ENCODE measurements at places on chromosomes 4 and X. TPM values are rescaled to one million over a fixed set of nuclear protein-coding genes. Genes with fewer than 3 reads are reported as not detected.
A peak's percentile ranks its signal among the peaks of the same experiment; 100 is the strongest.

Gene RAB41
- not detected for total RNA-seq

Gene HSFX2
- total RNA-seq, result not detected

Gene CT47B1
- not detected for total RNA-seq

Gene TSPAN5
- 56.8 TPM for total RNA-seq

Gene BMX
- total RNA-seq, result not detected

Gene CCKAR
- not detected for total RNA-seq

GRCh38 chrX:42398967-42399631, 378.9 kb downstream of the PPP1R2C start:
- no peak overlapping the region for H3K4me3 ChIP-seq
- H3K27ac ChIP-seq, result no peak overlapping the region
- H3K36me3 ChIP-seq, result no peaks in the 10 kb centered on the region
- H3K27me3 ChIP-seq, result no peaks in the 10 kb centered on the region
- no peaks in the 10 kb centered on the region for H3K4me1 ChIP-seq

- no peaks in the 10 kb centered on the region for H3K27me3 ChIP-seq
- no peaks in the 10 kb centered on the region for H3K36me3 ChIP-seq
- no peak for DNase-seq
Observed at GRCh38 chr4:122639181-122639580, 18.3 kb upstream of the IL21 start.

GRCh38 chrX:87489071-87489470, 28.5 kb upstream of the KLHL4 start:
- H3K36me3 ChIP-seq, result no peaks in the 10 kb centered on the region
- H3K27ac ChIP-seq, result no peak overlapping the region
- no peaks in the 10 kb centered on the region for H3K27me3 ChIP-seq
- no peaks in the 10 kb centered on the region for H3K4me1 ChIP-seq

DNA sequence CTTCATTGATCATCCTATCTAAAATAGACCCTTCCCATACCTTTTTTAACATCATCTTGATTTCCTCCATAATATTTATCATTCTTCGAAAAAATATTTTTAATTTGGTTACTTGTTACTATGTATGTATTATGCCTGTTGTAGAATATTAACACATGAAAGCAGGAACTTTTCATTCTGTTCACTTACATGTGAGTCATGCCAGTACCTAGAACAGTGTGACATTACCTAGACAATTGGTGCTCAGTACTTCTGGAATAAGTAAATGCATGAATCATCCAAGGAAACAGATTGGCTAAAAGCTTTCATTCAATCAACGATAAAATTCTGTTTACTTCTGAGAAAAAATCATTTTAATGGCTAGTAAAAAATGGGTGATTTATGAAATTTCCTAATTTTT, 76.4 kb downstream of the CXXC4 start:
- no peak overlapping the region for H3K27ac ChIP-seq
- H3K27me3 ChIP-seq, result no peaks in the 10 kb centered on the region
- H3K36me3 ChIP-seq, result no peaks in the 10 kb centered on the region
- peak; percentile 8 for DNase-seq
- H3K4me1 ChIP-seq, result peaks cover 8% of the 10 kb centered on the region

- DNase-seq, result no peak
- H3K27me3 ChIP-seq, result no peaks in the 10 kb centered on the region
- no peak overlapping the region for H3K4me3 ChIP-seq
- H3K36me3 ChIP-seq, result no peaks in the 10 kb centered on the region
- no peaks in the 10 kb centered on the region for H3K4me1 ChIP-seq
Observed at GRCh38 chrX:45191820-45192409, 8.8 kb downstream of the DIPK2B start.

- no peak overlapping the region for H3K27ac ChIP-seq
- no peaks in the 10 kb centered on the region for H3K4me1 ChIP-seq
- no peak for DNase-seq
- no peaks in the 10 kb centered on the region for H3K36me3 ChIP-seq
- H3K27me3 ChIP-seq, result no peaks in the 10 kb centered on the region
Observed at GRCh38 chr4:188053302-188053701, 56.1 kb downstream of the TRIML2 start.

DNA sequence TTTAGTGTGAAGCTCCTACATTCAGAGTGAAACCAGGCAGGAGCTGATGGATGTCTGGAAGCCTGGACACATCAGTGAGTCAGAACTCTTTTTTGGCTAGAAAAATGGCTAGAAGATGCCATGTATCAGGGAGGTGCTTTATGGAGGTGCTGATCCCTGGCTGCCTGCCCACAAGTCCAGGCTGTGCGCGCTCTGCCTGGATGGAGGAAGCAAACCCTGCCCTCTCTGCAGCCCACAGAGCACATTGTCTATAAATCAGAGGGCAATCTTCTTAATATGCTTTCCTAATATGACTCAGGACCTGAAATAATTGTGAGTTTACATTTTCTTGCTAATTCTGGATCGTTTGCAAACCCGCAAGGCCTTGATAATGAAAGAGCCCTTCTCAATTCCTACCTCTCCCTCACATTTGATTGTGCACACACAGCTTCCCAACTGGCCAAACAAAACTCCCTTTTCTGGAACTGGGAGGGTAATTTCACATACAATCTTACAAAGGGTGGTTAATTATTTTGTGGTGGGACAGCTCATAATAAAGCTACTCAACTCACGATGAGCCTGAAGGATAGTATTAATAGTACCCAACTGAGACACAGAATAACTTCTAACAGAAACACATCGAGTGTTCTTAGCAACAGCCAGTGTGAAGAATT, 11.7 kb downstream of the MFAP3L start:
- no peaks in the 10 kb centered on the region for H3K4me1 ChIP-seq
- H3K27me3 ChIP-seq, result no peaks in the 10 kb centered on the region
- no peak overlapping the region for H3K4me3 ChIP-seq
- no peaks in the 10 kb centered on the region for H3K36me3 ChIP-seq

GRCh38 chrX:7083468-7084396, 63.8 kb upstream of the STS start:
- H3K4me3 ChIP-seq, result no peak overlapping the region
- no peaks in the 10 kb centered on the region for H3K4me1 ChIP-seq
- H3K27ac ChIP-seq, result no peak overlapping the region
- peak; percentile 23 for DNase-seq
- H3K27me3 ChIP-seq, result no peaks in the 10 kb centered on the region

DNA sequence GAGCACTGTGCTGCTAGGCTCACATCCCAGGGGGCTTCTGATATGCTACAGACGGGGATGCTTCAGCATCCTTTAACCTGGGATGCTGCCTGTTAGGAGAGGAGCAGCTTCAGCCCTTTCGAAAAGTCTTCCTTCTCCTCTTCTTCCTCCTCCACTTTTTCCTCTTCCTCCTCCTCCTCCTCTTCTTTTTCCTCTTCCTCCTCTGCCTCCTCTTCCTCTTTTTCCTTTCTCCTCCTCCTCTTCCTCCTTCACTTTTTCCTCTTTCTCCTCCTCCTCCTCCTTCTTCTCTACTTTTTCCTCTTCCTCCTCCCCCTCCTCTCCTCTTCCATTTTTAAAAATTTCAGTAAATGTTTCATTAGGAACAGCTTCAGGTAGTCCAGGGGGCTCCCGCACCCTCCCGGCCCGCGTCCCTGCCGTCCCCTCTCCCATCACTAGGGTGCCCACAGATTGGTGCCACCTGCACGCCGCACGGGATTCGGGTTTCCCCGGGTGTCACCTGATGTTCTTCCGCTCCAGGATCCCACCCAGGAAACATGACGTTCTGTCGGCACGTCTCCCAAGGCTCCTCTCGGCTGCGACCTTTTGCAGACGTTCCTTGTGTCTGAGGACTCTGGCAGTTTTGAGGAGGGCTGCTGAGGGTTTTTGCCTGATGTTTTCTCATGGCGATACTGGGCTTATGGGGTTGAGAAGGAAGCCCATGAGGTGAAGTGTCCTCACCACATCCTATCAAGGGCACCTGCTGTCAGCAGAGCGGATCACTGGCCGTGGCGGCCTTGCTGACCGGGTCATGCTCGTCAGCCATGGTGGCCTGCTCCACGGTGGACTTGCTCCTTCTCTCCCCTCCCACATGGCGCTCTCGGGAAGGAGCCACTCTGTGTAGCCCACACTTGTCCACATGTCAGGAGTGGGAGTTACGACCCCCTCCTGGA, 83.4 kb upstream of the AFAP1 start:
- H3K4me1 ChIP-seq, result peaks cover 26% of the 10 kb centered on the region
- H3K27ac ChIP-seq, result no peak overlapping the region
- no peak overlapping the region for H3K4me3 ChIP-seq
- H3K27me3 ChIP-seq, result no peaks in the 10 kb centered on the region

DNA sequence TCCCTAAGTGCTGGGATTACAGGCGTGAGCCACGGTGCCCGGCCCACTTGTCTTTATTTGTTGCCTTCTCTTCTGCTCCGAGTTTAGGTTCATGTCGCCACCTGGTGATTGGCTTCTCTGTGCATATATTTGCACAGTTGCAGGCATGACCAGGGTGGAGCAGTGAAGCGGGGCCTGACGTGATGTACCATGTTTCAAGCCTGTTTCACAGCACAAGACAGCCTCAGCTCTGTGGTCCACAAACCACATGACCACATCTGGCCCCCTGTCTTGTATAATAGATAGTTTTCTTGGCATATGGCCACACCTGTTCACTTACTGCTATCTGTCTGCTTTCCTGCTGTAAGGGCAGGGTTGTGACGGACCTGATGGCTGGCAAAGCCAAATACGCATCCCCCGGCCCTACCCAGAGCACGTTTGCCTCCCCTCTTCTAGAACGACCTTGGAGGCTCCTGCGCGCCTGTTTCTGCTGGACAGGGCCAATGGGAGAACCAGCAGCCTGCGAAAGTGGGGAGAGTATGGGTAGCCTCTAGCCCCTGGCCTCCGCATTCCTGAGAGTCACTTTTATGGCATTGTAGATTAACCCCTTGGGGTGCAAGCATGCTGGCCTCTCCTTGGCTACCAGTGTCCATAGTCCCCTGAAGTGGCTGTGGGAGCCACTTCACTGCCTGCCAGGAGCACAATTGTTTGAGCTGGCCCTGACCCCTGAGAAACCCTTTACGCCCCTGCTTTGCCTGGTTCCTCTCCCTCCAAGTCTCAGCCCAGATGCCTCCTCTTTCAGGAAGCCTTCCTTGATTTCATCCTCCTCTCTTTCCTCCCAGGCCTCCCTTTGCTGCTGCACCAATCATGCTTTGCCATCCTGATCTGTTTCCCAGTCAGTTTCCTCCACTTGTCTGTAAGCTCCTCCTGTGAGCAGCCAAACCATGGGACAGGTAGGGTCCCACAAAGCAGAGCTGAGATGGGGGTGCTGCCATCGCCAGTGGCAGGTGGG, 6.0 kb upstream of the SH3TC1 start:
- peaks cover 20% of the 10 kb centered on the region for H3K4me1 ChIP-seq
- no peaks in the 10 kb centered on the region for H3K36me3 ChIP-seq
- H3K27ac ChIP-seq, result 0 out of 2 replicates have a peak overlapping the region, but pooled peaks have one; percentile 6
- DNase-seq, result peak; percentile 39
- no peaks in the 10 kb centered on the region for H3K27me3 ChIP-seq

DNA sequence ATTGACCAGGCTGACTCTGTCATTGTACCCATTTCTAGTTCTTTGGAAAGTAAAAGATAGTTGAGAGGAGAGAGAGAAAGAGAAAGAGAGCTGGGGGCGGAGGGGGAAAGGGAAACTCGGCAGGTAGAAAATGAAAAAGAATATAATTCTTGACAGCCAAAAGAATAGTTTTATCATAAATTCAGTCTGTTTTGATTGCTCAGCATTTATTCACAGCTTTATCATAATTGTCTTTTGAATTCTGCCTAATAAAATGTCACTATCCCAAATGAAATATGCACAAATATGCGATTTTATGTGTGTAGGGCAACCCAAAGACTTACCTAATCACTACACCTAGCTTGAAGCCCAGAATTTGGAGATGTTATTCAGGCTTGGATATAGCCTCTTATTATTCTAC, 1024.0 kb upstream of the PABPC4L start:
- DNase-seq, result no peak
- H3K4me1 ChIP-seq, result no peaks in the 10 kb centered on the region
- no peaks in the 10 kb centered on the region for H3K36me3 ChIP-seq
- H3K27ac ChIP-seq, result no peak overlapping the region
- no peaks in the 10 kb centered on the region for H3K27me3 ChIP-seq

DNA sequence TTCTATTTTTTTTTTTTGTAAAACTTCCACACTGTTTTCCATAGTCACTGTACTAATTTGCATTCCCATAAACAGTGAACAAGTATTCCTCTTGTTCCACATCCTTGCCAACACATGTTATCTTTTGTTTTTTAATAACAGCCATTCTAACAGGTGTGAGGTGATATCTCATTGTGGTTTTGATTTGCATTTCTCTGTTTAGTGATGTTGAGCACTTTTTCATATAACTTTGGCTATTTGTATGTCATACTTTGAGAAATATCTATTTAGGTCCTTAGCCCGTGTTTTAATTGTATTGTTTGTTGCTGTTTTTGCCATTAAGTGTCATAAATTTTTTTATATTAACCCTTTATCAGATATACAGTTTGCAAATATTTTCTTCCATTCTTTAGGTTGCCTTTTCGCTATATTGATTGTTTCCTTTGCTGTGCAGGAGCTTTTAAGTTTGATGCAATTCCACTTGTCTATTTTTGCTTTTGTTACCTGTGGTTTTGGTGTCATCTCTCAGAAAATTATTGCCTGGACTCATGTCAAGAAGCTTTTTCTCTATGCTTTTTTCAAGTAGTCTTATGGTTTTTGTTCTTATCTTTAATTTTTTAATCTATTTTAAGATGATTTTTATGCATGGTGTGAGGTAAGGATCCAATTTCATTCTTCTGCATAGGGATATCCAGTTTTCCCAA, 27.9 kb upstream of the NDNF start:
- H3K27me3 ChIP-seq, result no peaks in the 10 kb centered on the region
- H3K4me3 ChIP-seq, result no peak overlapping the region
- no peaks in the 10 kb centered on the region for H3K36me3 ChIP-seq
- no peak for DNase-seq
- no peak overlapping the region for H3K27ac ChIP-seq

DNA sequence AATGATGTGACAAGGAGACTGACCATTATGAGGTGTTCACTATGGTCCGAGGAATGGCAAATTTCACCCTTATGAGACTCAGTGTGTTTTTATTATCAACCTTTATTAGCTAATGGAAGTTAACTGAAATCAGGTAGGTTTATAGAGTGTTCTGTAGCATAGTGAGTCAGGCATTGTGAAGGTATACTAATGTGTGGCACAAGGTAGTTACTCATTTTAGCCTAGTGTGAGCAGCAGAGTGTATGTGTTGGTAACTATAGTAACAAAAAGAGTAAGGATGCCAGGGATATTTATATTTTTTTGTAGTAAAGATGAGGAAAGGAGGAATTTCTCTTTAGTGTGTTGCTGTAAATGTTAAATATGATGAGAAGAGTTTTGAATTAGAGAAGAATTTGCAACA, 12.0 kb downstream of the PDLIM5 start:
- H3K4me3 ChIP-seq, result no peak overlapping the region
- H3K27ac ChIP-seq, result no peak overlapping the region
- DNase-seq, result no peak
- peaks cover 14% of the 10 kb centered on the region for H3K4me1 ChIP-seq
- H3K36me3 ChIP-seq, result no peaks in the 10 kb centered on the region

GRCh38 chr4:150533673-150534072, 48.3 kb upstream of the MAB21L2 start:
- no peak for DNase-seq
- H3K27me3 ChIP-seq, result no peaks in the 10 kb centered on the region
- H3K36me3 ChIP-seq, result no peaks in the 10 kb centered on the region
- H3K4me3 ChIP-seq, result no peak overlapping the region
- no peak overlapping the region for H3K27ac ChIP-seq
- no peaks in the 10 kb centered on the region for H3K4me1 ChIP-seq

GRCh38 chr4:153950100-153950979, 161.5 kb upstream of the SFRP2 start:
- H3K4me1 ChIP-seq, result peaks cover 4% of the 10 kb centered on the region
- no peaks in the 10 kb centered on the region for H3K27me3 ChIP-seq
- H3K36me3 ChIP-seq, result no peaks in the 10 kb centered on the region
- H3K27ac ChIP-seq, result no peak overlapping the region

GRCh38 chr4:102322736-102323135, 22.5 kb downstream of the SLC39A8 start:
- no peaks in the 10 kb centered on the region for H3K36me3 ChIP-seq
- no peak for DNase-seq
- H3K27me3 ChIP-seq, result no peaks in the 10 kb centered on the region
- no peak overlapping the region for H3K27ac ChIP-seq
- H3K4me3 ChIP-seq, result no peak overlapping the region
- no peaks in the 10 kb centered on the region for H3K4me1 ChIP-seq

Measured in HCT116 (cell line).